Thymus (tissue), 14 donors: ENCODE measurements at places on chromosomes 2 and 18. TPM values are rescaled to one million over a fixed set of nuclear protein-coding genes. Genes with fewer than 3 reads are reported as not detected.

DNA sequence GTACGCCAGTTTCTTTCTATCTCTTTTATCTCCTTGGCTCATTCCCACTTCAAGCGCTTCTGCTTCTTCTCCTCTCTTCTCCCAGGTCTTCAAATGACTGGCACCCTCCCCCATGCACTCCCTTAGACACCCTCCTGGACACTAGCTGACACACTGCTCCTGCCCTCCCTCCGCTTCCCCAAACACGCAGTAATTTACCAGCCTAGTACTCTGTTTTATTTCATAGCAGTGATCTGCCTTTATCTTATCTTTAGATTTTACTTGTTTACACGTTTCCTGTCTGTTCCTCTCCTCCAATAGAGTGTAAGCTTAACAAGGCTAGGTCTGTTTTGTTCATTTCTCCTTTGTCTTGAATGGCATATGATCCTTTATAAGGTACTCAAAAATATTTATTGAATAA lies 93.9 kb downstream of the SCN3A start:
- no peak for DNase-seq

- peak; percentile 47 for DNase-seq
These were observed 56.8 kb downstream of the ATF2 start for GRCh38 chr2:175111200-175111657.

- no peak for DNase-seq
These were observed 158.1 kb upstream of the CHAC2 start for GRCh38 chr2:53609551-53609950.

GRCh38 chr2:161915121-161915520 lies 158.9 kb downstream of the DPP4 start:
- DNase-seq = no peak

DNA sequence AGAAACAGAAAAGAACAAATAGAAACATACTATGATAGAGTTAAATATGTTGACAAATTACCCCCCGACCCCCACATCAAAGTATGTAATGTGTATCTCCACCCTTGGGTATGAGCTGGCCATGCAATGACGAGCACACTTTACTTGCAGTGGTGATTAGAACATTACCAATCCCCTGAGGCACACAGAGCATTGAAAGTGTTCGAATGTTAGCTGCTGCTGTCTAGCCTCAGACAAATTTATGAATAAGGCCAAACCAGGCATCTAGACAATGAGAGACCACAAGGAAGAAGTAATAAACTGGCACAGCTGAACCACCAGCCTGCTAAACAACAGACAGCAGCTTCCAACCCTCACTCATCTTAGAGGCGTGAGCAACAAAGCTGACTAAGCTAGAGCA lies 380.5 kb downstream of the DSEL start:
- DNase-seq = no peak

- no peak for DNase-seq
These were observed 567.0 kb upstream of the SOX11 start for GRCh38 chr2:5125017-5125730.

DNA sequence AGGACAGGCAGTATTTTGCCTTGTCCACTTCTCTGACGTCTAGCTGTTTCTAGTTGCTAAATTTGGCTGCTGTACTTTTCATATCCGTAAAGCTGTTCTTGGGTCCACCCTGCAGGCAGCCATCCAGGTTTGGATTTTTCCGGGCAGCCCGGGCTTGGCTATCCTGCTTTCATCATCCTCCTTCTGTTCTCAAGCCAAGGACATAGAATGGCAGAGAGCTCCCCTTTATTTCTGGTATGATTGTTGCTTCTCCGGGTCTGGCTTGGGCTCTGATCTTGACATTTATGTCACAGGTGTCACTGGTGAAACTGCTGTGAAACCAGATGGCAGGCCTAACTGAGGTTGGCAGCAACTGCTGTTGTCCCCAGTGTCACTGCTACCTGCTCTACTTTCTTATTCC lies 35.5 kb downstream of the SCN2A start:
- DNase-seq = no peak

GRCh38 chr2:183024339-183025095 lies 13.7 kb downstream of the NCKAP1 start:
- no peak for DNase-seq

- no peak for DNase-seq
These were observed 38.9 kb downstream of the AKAIN1 start for GRCh38 chr18:5158172-5158571.

- DNase-seq = peak; percentile 95
These were observed 2.2 kb upstream of the CASP8 start for GRCh38 chr2:201257956-201258665.

DNA sequence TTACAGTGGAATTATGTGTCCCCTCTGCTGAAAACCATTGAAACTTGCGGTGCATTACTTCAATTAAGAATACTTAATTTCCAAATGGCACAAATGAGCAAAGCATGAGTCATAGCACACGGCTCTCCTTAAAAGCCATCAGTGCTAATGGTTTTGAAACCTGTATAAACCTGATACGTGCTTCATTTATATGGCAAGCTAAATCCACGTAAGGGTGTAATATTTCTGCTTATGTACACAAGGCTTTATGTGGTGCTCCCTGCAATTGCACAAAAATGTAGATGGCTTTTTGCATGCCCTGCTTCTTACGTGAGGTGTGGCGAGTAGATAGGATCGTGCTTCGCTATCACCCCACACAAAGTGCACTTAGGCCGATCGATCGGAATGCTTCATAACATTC lies 840.9 kb downstream of the GALR1 start:
- DNase-seq = no peak

DNA sequence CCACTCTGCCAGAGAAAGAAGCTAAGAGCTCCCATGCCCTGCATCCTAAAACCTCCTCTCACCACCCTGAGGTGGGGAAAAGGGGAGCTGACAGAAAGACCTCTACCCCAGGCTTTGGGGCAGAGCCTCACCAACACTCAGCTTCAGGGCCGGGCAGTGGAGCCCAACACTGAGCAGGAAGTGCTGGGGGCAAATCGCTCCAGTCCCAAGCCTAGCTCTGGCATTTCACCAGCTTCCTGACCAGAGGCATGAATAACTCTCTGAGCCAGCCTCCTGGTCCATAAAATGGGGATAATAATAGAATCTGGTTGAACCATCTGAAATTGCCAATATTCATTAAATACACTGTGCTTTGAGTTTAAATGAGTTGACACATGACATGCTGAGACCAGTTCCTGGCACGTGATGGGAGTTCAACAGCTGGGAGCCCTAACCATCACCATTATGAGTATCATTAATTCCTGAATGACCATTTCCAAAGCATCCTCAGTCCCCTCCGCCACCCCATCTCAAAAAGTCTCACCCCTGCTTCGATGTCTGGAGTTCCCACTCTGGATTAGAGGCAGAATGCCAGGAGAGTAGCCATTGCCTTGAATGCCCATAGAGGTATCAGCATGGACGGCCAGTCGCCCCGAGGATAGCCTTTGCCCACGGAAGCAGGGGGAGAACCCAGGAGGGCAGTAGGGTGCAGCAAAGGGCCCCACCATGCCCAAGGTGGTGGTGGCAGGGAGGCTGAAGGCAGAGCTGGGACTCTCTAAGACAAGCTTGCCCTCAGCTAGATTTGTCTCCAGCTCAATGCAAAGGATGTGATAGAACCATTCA lies 153.4 kb downstream of the TNS1 start:
- DNase-seq = no peak

GRCh38 chr2:202115479-202115971 lies 42.5 kb downstream of the KIAA2012 start:
- no peak for DNase-seq

The ATL2 gene
- polyA plus RNA-seq = 59.4 TPM

The OTOS gene
- polyA plus RNA-seq = 2.4 TPM

The CRYGC gene
- polyA plus RNA-seq = not detected

The SERPINB10 gene
- polyA plus RNA-seq = 2.5 TPM

The ARL4C gene
- polyA plus RNA-seq = 59.9 TPM
